ENCODE measurements at places on chromosomes 13 and 19.

GRCh38 chr13:42574011-42574410 lies at the start of gene TNFSF11:
Gene TNFSF11 (plus strand): TSS chr13:42574152. CDS start chr13:42574304, 152 bp downstream.
- no peak for DNase-seq

DNA sequence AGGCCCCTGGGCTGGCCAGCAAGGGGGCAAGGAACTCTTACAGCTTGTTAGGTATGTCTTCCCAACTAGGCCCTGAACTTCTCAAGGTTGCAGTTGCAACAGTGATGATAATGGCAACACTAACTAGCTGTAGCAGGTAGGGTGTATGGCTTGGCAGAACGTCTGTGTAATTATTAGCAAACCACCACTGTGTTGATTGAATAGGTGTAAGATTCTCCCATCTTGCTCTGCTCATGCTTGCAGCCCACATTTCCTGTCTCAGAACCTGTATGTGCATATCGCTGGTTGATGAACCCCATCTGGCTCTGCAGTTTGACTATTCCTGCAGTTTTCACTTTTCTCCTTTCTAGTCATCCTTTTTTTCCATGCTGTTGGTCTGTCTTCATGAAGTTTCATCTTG lies 178.8 kb downstream of the KATNAL1 start:
- DNase-seq = no peak

DNA sequence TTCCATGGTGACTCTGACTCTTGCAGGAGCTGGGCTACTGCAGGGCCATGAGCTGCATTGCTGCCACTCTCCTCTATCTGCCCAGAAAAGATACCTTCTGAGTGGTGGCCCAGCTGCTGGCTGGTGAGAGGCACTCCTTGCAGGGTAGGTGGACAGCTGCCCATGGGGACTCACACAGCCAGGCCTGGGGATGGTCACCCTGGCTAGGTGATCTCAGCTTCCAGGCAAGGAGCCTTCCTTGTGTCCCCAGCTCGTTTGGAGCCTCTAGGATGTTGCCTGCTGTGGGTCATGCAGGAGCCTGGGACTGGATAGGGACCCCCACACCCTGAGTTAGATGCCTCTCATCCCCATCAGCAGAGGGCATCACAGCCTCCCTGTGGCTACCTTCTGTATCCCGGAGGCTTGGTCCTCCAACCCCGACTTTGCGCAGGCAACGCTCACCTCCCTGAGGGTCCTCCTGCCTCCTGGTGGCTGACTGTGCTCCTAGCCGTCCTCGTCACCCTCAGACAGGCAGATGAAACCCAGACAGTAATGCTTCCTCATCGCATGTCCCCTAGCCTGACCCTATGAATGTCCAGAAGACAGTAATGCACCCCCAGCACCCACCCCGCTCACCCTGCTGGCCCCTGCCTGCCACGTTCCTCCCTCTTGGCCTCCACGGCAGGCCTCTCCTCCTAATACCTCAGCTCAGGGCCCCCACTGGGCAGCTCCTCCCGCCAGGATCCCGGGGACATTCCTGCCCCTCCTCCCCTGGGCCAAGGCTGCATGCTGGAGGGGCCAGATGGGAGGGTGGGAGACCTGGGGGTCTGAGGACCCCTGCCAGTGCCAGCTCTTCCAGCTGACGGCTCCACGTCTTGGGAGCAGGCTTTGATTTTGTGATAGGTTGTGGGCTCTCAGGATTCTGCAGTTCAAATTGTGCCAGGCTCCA lies 13.6 kb upstream of the ZNF14 start:
- DNase-seq = no peak

GRCh38 chr19:56155124-56155687 lies 14.1 kb downstream of the ZNF444 start:
- DNase-seq = no peak

GRCh38 chr13:105732806-105733529 lies 802.5 kb downstream of the EFNB2 start:
- no peak for DNase-seq

- DNase-seq = no peak
Measured at GRCh38 chr19:40424637-40425449, 949 bp downstream of the SERTAD1 start.

GRCh38 chr19:647566-648284 lies 8.0 kb downstream of the FGF22 start:
- no peak for DNase-seq

DNA sequence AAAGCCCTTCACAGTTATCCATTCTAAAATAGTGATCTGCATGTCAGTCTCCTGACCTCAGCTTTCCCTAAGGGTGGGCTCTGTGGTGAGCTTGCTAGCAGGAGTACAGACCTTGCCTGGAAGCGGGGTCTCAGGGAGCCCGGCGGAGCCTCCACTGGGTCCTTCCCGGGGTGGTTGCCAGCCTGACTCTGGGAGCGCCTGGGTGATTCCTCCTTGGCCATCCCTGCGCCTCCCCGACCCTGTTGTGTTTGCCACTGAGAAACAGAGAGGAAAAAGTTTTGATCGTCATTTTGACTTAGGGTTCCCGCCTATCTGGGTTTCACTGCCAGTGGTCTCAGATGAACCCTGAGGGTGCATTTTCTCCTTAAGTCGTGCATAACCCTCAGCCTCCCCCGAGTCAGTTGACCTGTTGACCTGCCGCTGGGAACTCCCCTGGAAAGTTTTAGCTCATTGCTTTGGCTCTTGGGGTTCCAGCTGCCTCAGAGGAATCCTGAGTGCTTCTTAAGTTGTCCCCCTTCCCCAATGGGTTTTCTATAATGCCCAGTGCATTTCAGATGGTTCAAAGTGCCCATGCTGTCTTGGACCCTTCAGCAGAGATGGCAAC lies 117.8 kb downstream of the RAB20 start:
- no peak for DNase-seq

- DNase-seq = no peak
Measured at GRCh38 chr13:39563470-39563735, 39.6 kb downstream of the LHFPL6 start.

GRCh38 chr13:40120288-40120687 lies 464.8 kb downstream of the COG6 start:
- DNase-seq = no peak

GRCh38 chr13:29791508-29791907 lies 58.9 kb downstream of the UBL3 start:
- DNase-seq = no peak

- DNase-seq = no peak
Measured at GRCh38 chr13:40207001-40207478, 459.4 kb downstream of the FOXO1 start.

DNA sequence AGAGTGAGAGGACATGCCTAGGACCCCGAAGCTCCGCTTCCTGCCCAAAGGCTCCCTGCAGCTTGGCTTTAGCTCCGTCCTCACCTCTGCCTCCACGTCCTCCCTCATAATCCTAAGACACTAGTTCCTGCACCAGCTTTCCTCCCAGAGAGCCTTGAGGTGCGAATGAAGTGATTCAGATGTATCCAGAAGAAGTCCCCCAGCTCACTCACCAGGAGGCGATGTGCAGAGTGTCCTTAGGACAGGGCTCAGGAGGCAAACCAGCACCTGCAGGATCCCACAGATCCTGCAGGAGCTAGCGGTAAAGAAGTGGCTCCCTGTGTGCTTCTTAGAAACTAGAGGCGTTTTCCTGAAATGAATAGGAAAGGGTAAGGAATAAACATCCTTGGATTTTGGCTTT lies 109.7 kb downstream of the HSPH1 start:
- no peak for DNase-seq

- no peak for DNase-seq
Measured at GRCh38 chr19:3902317-3902973, 22.0 kb downstream of the ATCAY start.

GRCh38 chr19:45401815-45402214 lies 3.1 kb downstream of the PPP1R13L start:
- no peak for DNase-seq

- no peak for DNase-seq
Measured at GRCh38 chr19:50897612-50898011, 13.6 kb downstream of the KLK4 start.

DNA sequence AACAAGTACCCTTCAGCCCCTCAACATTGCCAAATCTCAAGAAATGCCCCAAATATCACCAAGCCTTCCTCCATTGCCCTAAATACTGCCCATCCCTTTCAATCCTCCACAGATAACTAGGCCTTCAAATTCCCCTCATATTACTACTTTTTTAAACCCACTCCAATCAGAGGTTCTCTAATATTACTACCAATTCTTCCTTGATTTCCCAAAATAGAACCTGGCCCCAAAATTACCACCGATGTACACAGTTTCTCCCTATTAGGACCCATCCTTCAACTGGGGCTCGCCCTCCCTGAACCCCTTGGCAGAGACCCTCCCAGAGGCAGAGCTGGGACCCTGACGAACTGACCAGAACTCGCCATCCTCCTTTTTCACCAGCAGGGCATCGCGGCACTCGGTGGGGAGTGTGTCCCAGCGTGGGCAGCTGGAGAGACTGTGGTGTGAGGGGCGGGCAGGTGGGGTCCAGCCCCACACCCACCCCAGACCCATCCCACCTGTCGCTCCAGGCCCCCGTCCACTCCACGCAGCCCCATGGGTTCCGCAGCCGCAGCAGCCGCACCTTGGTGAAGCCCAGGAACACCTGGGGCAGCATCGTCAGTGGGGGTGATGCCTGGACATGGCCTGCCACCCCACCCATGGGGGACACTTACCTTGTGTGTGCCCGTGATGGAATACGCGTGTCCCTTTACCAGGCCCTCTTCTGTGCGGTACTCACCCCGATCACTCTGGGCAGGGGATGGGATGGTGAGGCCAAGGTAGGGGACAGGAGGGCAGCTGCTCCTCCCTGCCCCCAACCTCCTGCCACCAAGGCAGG lies 6.1 kb downstream of the CAPN12 start:
- DNase-seq = no peak

- DNase-seq = no peak
Measured at GRCh38 chr19:51467864-51468544, 9.8 kb upstream of the SIGLEC8 start.

GRCh38 chr13:48769107-48769704 lies 115.5 kb downstream of the CYSLTR2 start:
- peak; percentile 48 for DNase-seq

GRCh38 chr19:55256562-55257460 lies 2.0 kb downstream of the PPP6R1 start:
- DNase-seq = no peak

GRCh38 chr19:53463263-53463662 lies 4.3 kb upstream of the ZNF813 start:
- no peak for DNase-seq

DNA sequence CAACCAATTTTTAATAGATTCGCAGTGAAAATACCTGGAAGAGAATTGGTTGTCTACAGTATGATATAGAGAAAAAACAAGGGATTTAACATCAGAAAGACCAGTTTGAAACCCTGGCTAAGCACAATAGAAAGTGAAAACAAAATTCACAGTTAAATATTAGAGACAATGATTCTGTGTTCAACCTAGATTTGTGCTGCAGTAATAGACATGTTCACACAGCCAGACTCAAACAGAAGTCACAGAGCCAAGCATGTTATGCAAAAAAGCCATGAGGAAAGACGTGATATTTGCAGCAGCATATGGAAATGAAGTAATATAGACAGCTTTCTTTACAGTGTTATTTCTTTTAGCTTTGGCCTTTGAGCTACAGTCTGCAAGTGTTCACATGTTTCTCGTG lies 48.1 kb downstream of the SCEL start:
- no peak for DNase-seq

DNA sequence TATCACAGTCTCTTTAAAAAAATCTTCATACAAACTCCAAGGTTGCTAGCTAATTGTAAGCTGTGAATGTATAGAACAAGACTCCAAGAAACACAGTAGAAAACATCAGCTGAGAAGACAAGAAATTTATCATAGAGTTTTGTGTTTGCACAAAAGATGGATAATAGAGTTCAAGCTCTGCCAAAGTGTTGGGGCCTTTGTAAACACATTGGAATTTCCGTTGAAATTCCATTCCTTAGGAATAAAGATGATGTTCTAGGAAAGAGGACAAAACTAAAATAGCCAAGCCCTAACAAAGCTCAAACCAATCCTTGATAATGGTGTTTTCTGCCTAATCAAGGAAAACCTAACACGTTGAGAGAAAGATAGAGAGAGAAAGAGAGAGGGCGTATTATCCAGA lies 20.6 kb downstream of the LRRC63 start:
- DNase-seq = no peak

DNA sequence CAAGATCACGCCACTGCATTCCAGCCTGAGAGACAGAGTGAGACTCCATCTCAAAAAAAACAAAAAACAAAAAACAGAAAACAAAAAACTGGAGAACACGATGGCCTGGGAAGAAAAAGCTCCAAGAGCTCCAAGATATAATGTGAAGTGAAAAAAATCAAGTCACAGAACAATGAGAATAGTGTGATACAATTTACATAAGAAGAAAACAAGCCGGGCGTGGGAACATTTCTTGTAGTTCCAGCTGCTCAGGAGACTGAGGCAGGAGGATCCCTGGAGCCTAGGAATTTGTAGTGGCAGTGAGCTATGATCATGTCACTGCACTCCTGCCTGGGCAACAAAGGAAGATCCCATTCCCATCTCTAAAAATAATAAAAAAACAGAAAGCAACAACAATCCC lies 8.5 kb upstream of the LMTK3 start:
- DNase-seq = no peak

- no peak for DNase-seq
Measured at GRCh38 chr13:33870046-33870668, 52.2 kb downstream of the RFC3 start.
